OCI-LY7 (cell line): ENCODE measurements at places on chromosomes 6 and 20.

DNA sequence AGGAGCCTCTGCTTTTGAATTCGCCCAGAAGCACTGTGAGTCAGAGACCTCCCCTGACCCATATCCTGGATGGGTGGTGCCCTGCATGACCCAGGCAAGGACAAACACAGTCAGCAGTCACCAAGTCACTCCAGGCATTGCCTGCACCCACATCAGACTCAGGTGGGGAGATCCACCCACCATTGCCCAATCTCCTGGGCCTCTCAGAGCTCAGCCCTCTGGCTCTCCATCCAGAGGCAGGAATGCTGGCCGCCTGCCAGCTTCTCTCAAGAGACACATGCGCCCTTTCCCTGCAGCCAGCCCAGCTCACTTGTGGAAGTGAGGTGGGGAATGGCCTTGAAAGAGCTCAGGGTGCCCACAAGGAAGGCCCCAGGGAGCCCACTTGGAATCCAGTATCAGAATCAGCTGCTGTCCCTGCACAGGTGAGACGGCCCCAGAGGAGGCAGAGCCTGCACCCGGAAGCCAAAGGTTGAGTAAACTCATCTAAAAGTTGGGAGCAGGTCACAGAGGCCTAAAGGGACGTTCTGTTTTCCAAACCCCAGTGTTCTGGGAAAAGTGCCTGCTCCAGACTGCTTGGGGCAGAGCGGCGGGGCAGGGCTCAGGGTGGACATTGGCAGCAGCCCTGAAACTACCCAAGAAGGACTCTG lies 129.8 kb downstream of the PREX1 start:
- no peak for DNase-seq

- no peak for DNase-seq
Measured at GRCh38 chr6:54020334-54020733, 90.9 kb upstream of the MLIP start.

- no peak for DNase-seq
Measured at GRCh38 chr6:3838992-3839867, 9.9 kb upstream of the FAM50B start.

- no peak for DNase-seq
Measured at GRCh38 chr20:7695635-7696034, 244.6 kb downstream of the HAO1 start.

DNA sequence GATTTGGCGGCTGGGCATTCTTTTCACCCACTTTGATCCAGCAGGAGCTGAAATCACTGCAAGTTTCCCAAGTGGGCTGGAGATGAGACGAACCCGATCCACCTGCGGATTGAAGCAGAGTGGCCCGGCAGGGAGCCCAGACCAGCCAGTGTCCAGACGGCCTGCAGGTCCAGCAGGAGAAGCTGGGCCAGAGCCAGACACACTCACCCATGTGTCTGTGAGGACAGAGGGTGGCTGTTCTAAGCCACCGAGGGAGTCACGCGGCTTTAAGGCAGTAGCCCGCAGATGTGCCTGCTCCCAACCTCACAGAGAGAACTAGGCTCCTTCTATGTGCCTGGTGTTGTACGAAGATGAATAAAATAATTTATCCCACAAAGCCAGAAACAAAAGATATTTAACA lies 200.7 kb downstream of the WDR27 start:
- no peak for DNase-seq

GRCh38 chr6:83847179-83847578 lies 6.0 kb upstream of the RIPPLY2 start:
- no peak for DNase-seq

GRCh38 chr20:46056970-46057855 lies 28.2 kb downstream of the SLC12A5 start:
- no peak for DNase-seq

DNA sequence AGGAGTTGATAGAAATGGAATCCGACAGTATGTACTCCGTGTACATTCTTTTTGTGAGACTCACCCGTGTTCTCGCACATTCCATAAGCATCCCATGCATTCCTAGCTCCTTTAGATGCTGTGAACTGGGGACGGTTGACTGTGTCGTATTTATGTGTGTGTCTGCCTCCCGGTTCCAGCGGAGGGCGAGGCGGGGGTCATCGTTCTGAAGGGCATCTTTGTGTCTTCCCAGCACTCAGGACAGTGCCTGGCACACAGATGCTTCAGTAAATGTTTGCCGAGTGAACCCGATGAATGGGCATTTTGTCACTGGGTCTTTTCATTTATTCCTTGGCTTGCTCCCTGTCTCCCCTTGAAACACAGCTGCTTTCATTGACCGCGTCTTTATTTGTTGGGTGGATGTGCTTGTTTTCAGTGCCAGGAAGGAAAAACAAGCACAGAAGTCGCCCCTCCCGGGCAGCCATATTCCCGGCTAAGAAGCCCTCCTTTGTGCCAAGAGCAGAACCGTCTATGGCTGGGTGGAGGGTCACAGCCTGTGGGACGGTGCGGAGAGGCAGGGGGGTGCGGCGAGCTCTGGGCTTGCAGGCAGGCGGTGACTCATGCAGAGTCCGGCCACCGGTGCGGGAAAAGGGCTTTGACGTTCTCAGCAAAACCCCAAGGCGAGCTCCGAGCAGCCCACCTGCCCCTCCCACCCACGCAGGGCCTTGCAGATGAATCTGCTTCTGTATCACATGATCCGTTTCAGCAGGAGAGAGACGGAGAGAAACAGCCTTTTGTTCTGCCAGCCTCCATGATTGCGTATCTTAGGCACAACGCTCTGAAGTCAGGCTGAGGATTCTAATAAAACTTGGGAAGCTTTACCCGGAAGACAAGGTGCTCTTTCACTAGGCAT lies 11.2 kb upstream of the PSMG4 start:
- no peak for DNase-seq

DNA sequence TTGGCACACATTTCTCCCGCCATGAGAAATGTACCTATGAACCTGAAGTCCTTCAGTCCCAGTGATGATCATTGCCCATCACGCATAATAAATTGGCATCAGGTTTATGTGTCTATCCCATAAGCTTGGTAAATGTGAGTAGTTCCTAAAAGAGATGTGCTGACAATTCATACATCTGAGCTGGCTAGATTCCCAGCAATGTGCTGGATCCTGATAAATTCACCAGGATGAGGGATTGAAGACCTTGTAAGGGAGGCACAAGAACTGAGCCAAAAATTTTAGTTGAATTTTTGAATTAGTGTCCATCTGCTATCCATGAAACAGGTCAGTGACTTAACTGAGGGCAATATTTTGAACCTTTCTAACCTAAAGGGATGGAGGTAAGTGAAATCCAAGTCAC lies 267.9 kb upstream of the CITED2 start:
- DNase-seq: no peak

DNA sequence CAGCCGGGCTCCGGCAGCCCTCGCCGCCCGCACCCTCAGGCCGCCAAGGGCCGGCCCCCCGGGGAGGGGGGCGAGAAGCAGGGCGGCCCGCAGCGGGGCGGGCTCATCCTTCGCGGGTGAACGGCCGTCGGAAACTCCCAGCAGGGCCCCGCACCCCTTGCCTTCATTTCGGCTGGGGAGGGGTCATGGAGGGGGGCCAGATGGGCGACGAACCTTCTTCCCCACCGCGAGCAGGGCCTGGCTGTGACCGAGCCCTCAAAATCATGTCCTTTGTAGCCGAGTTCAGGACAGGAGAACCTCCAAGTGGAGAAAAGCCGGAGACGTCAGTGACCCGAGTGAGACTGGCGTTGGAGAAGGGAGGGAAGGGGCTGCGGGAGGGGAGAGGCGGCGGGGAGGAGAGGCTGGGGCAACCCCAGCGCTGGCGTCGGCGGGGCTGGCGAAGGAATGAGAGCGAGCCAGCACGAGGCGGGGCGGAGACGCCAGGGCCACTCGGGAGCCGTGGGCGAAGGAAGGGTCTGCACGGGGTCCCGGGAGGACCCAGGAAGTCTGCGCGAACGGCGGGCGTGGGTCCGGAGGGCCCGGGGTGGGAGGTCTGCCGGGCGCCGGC lies 571 bp upstream of the FOXC1 start:
- no peak for DNase-seq

- no peak for DNase-seq
Measured at GRCh38 chr20:62245911-62246280, 7.6 kb downstream of the OSBPL2 start.

GRCh38 chr6:142696123-142697000 lies 248.6 kb downstream of the HIVEP2 start:
- DNase-seq: no peak

DNA sequence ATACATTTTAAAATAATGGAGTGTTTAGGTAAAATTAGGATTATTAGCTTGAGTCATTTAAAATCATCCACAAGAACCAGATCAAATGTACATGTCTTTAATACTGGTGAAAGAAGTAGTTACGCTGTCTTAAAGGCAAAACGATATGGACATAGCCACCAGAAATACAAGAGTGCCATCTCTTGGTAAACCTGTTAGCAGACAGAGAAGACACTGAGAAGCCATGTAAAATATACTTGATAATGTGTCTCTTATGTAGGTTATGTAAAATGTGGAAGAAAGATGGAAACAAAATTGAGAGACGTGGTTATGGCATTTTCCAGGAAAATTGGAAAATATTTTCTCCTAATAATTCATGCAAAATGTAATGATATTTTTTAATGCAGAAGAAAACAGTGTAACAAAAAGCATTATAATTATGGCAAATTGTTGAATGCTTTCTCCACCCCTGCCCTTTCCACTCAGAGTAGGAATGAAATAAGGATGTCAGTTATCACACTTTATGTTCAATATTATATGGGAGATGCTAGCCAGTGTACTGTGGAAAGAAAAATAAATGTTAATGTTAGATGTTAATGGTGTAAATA lies 12.2 kb upstream of the SLC17A2 start:
- peak; percentile 62 for DNase-seq

DNA sequence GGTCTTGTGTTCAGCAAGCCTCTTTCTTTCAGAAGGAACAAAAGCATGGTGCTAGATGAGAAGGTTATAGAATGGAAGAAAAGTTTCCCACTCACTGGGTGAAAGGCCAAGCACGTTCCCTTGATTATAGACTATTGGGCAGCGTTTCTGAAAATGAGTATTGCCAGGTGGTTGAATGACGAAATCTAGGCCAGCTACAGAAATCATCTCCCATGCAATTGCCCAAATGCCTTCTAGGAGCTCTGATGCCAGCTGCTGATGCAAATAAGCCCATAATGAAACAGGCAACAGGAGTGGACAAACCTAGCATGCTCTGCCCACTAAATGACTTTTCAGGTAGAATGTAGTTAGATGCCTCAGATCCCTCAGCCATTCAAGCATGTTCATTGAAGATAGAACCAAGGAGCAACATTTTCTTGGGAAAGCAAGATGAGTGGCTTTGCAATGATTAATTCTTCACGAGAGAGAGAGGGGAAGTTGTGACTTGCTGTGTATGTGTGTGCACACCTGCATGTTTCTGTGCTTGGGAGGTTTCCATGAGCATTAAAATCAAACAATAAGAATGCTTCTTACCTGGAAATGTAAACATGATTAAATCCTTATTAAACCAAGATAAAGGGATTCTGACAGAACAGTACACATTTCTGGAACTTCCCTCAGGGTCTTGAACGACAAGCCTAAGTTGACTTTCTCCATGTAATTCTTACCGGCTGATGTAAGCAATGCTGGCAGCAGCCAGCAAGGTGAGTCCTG lies 43.6 kb downstream of the ADTRP start:
- no peak for DNase-seq

- DNase-seq: no peak
Measured at GRCh38 chr6:25341923-25342619, 62.9 kb downstream of the CARMIL1 start.

DNA sequence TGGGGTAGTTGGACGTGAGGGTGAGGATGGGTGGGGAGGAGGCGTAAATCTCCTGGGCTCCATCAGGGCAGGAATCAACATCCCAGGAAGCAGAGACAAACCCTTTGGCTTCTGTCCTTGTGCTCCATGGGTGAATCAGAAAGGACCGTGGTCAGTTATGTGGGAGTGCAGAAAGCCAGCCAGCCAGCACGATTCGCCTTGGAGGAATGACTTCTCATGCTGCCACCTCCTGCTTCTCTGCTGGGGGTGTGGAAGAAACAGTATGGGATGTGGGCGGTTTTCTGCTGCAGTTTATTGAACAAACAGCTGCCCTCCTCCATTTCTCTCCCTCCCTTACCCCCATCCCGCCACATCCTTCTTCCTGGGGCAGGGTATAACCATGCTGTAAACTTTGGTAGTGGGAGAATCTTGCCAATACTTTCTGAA lies 214.5 kb downstream of the SOX4 start:
- DNase-seq: no peak

DNA sequence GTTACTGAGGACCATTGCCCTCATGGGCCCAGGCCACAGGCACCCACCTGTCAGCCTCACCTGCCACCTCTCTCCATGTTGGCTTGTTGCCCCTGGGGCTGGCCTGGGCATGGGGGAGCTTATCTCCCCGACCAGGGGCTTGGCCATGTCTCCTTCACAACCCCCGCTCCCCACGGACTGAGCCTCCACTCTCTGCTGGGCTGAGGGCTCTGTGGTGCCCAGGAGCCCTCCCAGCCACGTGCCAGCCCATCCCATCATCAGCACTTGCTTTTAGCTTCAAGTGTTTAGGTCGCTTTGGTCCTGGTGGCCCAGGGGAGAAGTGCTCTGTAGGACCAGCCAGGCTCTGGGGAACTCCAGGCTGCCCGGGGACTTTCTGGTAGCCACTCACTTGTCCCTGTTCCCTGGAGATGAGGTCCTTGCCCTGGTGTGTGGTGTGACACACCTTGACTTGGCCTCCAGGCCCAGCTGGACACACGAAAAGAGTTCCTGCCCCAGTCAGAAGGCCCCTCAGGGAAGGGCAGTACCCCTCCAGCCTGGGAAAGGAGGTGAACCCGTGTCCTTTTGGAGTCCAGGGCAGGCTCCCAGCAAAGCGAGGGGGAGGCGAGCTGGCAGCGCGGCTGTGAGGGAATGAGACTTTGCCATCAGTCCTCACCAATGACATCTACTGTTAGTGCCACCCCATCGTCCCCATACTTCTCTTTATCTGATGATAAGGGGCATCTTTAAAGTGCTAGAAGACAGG lies 352.6 kb downstream of the ZFAND3 start:
- DNase-seq: no peak

- no peak for DNase-seq
Measured at GRCh38 chr20:32325706-32326503, 32.2 kb upstream of the ASXL1 start.

DNA sequence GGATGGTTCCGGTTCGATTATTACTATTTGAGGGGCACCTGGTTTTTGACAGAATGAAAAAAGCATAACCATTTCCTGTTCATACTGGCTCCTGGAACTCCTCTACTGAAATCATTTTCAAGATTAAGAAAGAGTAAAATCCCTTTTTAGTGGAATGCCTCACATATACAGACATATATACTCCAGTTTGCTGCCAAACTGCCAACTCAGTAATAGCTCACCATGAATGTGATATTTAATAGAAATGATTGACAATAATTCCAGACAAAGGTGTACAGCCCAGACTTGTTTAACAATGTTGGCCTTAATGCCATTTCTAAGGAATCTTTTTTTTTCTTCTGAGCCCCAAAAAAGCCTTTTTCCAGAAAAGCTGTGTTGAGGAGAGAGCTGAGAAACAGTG lies 93.1 kb downstream of the JAG1 start:
- DNase-seq: peak; percentile 1

DNA sequence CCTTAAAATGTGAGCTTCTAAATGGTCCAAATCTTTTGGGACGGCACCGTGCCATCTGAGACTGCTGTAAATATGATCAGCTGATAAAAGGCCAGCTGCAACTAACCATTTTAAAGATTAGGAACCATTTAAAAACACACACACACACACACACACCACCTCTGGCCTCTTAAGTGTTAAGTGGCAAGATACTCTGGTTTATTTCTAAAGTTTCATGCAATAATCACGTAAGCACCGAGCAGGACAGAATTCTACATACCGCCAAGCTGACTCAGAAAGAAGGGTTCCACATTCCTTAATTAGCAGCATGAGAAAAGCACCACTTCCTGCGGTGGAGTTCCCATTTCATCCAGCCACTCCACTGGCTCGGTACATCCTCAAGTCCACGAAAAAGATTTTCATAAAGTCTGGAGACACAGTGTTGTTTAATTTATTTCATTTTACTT lies 17.8 kb upstream of the ZNF217 start:
- DNase-seq: peak; percentile 34
